Femur (tissue), 1 donor: ENCODE measurements at places on chromosomes 4 and X.

GRCh38 chr4:173539986-173540385 is 10.0 kb upstream of the HAND2 start:
- DNase-seq: no peak

- DNase-seq: no peak
These were observed 42.8 kb upstream of the KLF3 start for GRCh38 chr4:38621028-38621684.

- no peak for DNase-seq
These were observed 732.1 kb downstream of the STIM2 start for GRCh38 chr4:27592738-27593137.

DNA sequence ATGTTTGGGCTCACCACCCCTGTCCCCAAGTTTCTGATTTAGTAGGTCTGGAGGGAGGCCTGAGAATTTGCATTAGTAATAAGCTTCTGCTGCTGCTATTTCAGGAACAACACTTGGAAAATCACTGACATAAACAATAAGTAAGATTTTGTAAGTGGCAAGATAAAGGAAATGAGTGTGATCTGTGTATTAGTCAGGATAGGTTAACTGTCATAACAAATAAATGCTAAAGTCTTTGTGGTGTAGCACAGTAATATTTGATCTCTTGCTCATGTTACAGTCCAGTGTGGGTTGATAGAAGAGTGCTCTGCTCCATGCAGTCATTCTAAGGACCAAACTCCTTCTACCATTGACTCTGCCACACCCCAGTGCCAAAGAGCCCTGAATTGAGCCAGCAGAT is 67.0 kb downstream of the NHS start:
- DNase-seq: no peak

DNA sequence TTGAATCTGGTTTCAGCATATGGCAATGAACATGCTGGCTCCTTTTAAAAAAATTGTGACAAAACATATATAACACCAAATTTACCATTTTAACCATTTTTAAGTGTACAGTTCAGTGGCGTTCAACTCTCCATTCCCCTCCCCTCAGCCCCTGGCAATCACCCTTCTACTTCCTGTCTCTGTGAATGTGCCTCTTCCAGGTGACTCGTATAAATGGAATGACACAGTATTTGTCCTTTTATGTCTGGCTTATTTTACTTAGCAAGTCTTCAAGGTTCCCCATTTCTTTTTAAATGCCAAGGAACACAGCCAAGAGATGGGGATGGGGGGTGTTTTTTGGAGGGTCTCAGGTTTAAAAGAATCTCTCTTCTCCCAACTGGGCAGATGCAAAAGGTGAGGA is 35.4 kb upstream of the BCLAF3 start:
- DNase-seq: no peak

GRCh38 chr4:78721747-78722146 is 54.4 kb upstream of the BMP2K start:
- no peak for DNase-seq

GRCh38 chr4:182741914-182742313 is 175.3 kb downstream of the DCTD start:
- DNase-seq: no peak

DNA sequence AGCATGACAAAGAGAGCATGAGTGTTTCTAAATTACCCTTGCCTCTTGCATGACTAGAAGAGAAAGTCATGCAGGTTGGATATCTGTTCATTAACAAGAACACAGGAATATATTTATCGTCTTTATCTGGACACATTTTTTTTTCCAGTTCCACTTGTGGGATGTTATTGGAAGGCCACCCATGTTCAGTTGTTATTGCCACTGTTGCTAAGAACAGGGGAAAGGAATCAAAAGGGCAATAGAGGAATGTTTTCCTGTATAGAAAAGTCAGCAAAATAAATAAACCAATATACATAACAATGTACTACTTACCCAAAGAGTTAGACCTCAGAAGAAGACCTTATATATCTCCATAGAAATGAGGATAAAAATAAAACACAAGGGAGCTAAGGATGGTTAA is 270.1 kb downstream of the QDPR start:
- DNase-seq: no peak

DNA sequence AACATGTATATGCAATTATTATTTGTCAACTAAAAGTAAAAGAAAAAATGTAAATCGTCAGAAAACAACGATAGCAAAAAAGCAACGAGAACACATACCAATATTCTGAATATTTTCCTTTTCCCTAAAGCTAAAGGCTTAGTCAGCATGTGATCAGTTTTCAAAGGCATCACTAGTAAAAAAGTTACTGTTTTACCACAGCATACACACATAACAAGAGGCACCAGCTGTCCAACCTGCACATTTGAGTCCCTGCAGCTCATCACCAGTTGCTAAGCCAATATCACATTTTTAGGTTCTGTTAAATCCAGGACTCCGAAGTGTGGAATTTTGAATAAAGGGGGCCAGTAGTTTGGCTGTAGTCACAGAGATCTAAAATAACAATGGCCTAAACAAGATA is 203.8 kb downstream of the ADGRA3 start:
- no peak for DNase-seq

GRCh38 chr4:129738175-129738574 is 642.2 kb downstream of the C4orf33 start:
- DNase-seq: no peak

DNA sequence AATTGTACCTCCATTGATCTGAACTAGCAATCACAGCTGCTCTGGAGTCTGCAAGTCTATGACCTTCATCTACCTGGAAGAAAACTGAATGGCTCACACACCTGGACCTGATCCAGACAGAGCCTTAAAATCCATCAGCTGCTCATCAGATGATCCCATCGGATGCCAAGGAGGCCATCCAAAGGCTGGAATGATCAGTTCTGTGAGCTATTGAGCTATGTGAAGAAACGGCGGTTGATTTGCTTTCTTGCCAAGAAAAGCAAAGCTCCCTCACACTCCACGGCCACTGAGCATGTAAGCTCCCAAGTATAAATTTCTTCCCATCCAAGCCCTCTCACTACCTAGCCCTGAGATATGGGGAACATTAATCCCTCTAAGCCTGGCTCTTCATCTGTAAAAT is 63.1 kb downstream of the RELL1 start:
- no peak for DNase-seq

GRCh38 chr4:124203613-124204238 is 508.8 kb downstream of the ANKRD50 start:
- DNase-seq: no peak

DNA sequence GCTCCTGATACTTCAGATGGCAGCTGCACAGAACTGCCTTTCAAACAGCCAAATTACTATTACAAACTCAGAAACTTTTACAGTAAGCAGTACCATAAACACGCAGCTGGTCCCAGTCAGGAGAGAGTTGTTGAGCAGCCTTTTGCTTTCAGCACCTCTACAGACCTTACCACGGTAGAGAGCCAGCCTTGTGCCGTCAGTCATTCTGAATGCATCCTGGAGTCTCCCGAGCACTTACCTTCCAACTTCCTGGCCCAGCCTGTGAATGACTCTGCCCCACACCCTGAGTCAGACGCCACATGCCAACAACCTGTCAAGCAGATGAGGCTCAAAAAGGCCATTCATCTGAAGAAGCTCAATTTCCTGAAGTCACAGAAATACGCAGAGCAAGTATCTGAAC is 12.4 kb downstream of the ZBTB49 start:
- DNase-seq: no peak

DNA sequence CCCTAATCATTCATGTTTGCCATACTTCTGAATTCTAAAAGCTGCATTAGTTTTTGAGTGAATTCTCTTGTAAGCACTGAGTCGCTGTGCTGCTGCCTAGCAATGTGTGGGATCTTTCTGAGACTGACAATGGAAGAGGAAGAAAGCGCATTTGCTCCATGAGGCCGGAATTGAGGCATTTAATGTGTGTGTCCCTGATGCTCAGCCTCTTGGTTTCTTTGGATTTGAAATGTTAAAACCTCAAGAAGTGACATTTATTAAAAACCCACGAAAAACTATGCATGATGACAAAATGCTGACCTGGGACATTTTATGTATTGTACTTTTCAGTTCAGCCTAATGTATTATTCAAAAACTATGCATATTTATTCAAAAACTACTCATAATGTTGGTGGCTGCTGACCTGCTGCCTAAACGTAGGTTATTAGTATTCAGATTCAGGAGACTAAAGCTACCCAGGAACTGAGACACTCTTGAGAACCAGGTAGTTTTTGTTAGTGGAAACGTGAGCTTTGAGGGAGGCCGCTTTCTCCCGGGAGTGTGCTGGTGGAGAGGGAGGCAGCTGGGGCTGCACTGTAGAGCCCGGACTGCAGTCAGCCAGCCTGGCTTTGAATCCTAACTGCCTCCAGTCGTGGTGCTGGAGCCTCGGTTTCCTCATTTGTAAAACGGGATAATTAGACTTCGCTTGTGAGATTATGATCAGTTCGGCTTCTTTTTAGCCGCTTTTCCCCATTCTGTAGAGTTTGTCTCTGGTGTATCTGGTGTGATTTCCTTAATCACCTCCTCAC is 11.3 kb downstream of the RGS12 start:
- DNase-seq: peak; percentile 15

DNA sequence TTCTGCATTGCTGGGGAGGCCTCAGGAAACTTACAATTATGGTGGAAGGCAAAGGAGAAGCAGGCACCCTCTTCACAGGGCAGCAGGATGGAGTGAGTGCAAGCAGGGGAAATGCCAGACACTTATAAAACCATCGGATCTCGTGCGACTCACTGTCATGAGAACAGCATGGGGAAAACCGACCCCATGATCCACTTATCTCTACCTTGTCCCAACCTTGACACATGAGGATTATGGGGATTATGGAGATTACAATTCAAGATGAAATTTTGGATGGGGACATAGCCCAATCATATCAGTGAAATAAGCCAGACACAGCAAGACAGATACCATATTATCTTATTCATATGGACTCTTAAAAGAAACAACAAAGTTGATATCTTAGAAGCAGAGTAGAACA is 134.9 kb downstream of the C4orf33 start:
- DNase-seq: no peak

GRCh38 chr4:84167093-84167492 is 332.0 kb downstream of the NKX6-1 start:
- DNase-seq: no peak

DNA sequence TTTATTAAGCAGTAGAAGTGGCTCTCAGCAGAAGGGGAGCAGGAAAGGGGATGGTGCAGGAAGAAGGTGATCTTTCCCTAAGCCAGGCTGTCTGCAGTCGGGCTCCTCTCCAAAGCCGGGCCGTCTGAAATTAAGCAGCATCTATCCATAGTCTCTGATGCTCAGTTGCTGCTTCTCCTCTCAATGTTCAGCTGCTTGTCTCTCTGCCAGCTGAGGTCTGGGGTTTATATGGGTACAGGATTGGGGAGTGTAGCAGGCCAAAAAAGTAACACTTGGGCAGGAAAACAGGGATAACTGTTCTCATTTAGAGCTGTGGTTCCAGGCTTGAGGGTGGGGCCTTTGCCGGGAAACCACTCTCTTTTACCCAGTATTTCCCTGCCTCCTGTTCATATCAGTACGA is 39.2 kb upstream of the CCKAR start:
- peak; percentile 33 for DNase-seq
